ENCODE measurements at places on chromosomes 12 and 14.

DNA sequence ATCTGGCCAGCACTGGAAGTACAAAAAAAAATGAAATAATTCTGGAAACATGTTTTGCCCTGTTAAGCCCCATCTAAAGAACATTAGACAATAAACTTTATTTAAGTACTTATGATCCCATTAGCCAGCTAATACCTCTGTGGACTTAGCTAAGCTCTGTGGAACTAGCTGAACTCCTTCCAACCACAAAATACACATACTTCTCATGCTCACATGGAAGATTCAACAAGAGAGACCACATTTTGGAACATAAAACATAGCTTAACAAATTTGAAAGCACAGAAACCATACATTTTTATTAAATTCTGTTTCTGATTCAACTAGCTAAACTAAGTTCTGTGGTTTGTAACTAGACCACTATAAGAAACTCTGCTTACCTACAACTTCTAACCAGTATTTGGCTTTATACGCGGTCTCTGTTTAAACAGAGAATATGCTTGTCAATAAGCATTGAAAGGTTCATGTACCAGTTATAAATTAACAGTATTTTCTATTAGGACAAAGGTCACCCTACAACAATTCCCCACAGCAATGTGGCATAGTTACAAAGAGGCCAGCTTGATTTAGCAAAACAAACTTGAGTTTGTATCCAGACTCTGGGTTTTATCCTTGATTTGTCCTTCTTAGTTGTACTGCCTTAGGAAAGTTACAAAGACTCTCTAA, 300.1 kb downstream of the C12orf50 start:
- no peak for DNase-seq

- DNase-seq: no peak
Observed at GRCh38 chr14:47207617-47208016, 467.8 kb downstream of the MDGA2 start.

- DNase-seq: no peak
Observed at GRCh38 chr12:68225576-68226476, at the start of gene IL26. IL26 (minus strand) TSS chr12:68225810; CDS start chr12:68225756, 54 bp downstream.

- DNase-seq: peak; percentile 73
Observed at GRCh38 chr12:80412343-80412953, 31.6 kb upstream of the PTPRQ start.

- DNase-seq: no peak
Observed at GRCh38 chr12:76929499-76929898, 50.7 kb upstream of the CSRP2 start.

GRCh38 chr12:117507548-117507947, 146.1 kb upstream of the NOS1 start:
- DNase-seq: no peak

- DNase-seq: no peak
Observed at GRCh38 chr12:33654313-33654712, 214.7 kb upstream of the SYT10 start.

GRCh38 chr12:41563051-41563450, 374.9 kb downstream of the PDZRN4 start:
- no peak for DNase-seq

- no peak for DNase-seq
Observed at GRCh38 chr12:100435957-100436356, 37.7 kb upstream of the NR1H4 start.

DNA sequence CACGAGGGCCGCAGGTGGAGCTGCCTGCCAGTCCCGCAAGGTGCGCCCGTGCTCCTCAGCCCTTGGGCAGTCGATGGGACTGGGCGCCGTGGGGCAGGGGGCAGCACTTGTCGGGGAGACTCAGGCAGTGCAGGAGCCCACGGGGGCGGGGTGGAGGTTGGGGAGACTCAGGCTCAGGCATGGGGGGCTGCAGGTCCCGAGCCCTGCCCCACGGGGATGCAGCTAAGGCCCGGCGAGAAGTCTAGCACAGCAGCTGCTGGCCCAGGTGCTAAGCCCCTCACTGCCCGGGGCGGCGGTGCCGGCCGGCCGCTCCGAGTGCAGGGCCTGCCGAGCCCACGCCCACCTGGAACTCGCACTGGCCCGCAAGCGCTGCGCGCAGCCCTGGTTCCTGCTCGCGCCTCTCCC, 39.2 kb upstream of the P2RX7 start:
- no peak for DNase-seq

- no peak for DNase-seq
Observed at GRCh38 chr12:97461553-97461952, 1.1 kb upstream of the RMST start.

- DNase-seq: no peak
Observed at GRCh38 chr12:1530592-1531152, 63.7 kb downstream of the FBXL14 start.

DNA sequence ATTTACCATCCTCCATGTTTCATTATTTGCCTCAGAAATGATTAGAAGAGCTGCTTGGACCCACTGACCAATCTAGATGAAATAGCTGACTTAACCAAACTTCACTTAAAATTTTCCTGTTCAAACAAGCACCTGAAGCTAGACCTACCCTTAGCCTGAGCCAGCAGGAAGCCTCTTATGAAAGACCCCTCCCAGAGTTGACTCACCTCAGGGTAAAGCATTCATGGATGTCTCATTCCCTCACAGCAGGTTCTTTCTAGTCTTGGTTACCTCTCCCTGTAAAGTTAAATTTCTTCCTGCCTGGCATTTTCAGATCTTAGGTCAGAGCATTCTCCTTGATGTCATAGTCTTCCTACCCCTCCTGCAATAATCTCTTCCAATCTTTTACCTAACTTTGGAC, 1209.8 kb downstream of the FLRT2 start:
- DNase-seq: no peak

- DNase-seq: peak; percentile 94
Observed at GRCh38 chr12:57127726-57128518, at the start of gene LRP1. LRP1 (plus strand) TSS chr12:57128483; CDS start chr12:57128965, 482 bp downstream.

- peak; percentile 80 for DNase-seq
Observed at GRCh38 chr12:121581686-121582429, 1.0 kb upstream of the KDM2B start.

DNA sequence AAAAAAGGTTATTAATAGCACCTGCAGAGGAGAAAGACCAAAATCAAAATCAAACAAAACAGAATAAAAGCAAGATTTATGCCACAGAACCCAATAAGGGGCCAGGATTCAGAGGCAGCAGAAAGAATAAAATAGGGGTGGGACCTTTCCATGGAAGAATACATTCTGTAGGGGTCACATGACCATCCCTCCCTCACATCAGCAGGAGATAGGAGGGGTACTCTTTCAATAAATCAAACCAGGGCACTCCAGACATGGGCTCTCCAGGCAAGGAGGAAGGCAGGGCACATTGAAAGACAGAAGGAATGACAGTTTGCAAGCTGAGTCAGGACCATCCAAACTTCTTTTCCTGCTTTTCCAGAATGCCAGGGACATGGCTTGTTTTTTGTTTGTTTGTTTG, 39.8 kb downstream of the OTX2 start:
- DNase-seq: no peak

- no peak for DNase-seq
Observed at GRCh38 chr12:67929384-67929772, 59.9 kb upstream of the IFNG-AS1 start.

DNA sequence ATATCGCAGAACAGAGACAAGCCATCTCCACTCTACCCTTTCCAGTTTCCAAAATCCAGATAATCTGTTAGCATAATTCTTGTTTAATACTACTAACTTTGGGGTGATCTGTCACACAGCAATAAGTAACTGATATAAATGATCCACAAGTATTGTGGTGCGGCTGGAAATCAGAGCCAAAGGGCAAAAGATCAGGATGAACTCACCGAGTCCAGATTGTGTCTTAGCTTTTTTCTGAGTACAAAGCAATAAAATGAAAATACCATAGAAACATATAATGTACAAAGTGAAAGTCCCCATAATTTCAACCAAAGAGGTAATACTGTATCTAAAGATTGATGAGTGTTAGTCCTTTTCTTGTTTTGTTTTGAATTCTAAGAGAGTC, 17.4 kb downstream of the HECTD1 start:
- no peak for DNase-seq

DNA sequence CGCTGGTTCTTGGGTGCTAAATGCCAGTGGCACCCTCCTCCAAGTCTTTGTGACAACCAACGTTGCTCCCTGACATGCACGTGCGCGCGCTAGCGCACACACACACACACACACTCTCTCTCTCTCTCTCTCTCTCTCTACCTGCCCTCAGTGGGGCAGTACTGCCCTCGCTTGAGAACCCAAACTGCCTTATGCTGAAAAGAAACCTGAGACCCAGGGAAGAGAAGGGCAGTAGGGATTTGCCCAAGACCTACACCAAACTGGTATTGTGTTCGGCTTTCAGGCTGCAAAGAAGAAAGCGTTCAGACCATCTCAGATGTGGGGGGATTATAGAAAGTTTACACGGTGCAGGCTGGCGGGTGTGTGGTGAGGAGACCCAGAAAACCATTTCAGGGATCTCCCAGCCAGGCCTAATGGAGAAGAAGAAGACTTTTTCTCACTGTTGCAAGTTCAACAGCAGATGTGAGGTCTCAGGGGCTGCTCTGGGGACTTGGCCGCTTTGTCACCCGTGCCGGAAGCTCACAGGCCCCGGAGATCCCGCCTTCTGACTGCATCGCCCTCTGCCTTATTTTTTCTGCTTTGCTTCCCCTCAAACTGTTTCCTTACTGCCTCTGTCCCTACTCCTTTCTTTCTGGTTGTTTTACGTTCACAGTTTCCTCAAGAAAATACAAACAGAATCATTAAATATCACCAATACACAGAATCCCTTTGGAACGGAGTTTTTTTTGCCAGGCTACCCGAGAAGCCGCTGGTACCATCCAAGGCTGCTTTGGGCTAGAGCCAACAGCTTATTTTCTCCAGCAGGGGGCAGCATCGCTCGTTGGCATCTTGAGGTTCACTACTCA, 82.4 kb downstream of the PPM1A start:
- DNase-seq: peak; percentile 20

- no peak for DNase-seq
Observed at GRCh38 chr14:70096866-70097265, 91.9 kb downstream of the SLC8A3 start.

- no peak for DNase-seq
Observed at GRCh38 chr14:31568161-31568560, 7.0 kb downstream of the NUBPL start.

GRCh38 chr12:108174641-108175040, 45.6 kb downstream of the WSCD2 start:
- DNase-seq: no peak

DNA sequence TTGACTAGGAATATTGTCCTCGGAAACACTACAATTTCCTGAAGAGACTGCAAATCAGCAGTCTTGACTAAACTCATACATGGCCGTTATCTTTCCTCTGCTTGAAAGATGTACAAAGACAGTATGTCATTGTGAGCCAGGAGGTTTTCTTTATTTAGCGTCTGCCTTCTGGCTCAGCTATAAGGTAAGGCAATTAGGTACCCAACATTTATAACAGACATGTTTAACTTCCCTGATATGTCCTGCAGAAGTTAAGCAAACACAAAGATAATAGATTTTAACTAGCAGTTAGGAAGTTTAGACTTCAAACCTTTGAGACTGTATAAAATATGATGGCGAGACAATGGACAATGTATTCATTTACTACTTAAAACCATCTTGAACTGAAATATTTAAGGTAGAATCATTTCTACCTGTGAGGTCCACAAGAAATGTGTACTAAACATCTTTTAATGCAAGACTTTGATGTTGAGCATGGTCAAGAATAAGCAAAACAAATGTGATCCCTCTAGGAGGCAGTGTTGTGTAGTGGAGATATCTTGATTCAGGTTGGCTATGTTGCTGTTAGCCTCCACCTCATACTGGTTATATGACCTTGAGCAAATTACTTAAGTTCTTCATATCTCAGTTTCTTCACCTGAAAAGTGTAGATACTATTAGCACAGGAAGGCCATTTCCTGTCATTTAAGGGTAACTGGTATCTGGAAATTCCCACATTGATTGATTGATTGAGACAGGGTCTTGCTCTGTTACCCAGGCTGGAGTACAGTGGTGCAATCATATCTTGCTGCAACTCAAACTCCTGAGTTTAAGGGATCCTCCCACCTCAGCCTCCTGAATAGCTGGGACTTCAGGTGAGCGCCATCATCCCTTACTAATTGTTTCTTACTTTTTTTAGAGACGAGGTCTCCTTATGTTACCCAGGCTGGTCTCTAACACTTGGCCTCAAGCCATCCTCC, 96.3 kb upstream of the EEA1 start:
- DNase-seq: peak; percentile 15

GRCh38 chr12:103810111-103810510, 30.9 kb downstream of the NT5DC3 start:
- no peak for DNase-seq

DNA sequence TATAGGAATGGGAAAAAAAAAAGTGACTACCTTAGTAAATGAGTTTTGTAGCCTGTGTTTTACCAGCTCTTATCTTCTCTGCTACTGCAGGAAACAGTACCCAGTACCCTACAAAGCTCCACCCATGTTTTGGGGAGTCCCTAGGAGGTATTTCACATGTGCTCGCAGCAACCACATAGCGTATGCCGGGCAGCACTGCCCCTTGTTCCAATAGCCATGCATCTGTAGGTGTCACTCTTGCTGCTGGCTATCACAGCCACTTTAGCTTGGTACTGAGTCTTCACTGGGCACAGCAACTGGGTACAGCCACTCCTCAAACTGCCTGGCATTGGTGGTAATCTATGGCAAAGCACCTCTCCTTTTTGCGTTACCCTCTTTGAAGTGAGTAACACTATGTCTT, 2.0 kb upstream of the MDM1 start:
- DNase-seq: no peak

- no peak for DNase-seq
Observed at GRCh38 chr12:42565633-42566032, 23.9 kb downstream of the PRICKLE1 start.

DNA sequence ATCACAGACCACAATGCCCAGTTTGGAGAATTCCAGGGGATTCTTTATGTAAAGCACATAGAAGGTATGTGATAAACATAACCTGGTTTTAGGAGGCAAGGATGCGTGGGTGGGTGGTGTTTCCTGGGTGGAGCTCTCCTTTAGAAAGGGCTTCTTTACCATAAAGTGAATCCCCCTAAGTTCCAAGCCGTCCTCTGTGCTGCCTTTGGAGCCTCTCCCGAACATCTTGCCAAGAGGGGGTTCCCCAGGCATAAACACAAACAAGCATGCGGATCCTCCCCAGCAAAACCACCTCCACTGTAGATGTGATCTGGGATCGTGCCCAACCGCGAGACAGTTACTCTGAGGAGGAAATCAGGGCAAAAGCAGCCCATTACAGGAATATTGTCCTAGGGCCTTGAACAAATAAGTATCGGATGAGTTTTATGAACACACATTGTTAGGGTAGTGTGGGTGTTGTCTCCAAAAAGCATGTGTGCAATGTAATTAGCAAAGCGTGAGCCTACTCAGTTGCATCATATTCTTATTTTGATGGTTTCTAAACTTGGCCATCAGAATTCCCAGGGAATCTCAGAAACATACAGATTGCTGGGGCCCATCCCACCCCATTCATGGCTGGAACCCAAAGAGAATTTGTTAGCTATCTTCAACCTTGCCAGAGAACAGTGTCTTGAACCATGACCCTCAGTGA, 48.8 kb upstream of the CORO1C start:
- DNase-seq: no peak

DNA sequence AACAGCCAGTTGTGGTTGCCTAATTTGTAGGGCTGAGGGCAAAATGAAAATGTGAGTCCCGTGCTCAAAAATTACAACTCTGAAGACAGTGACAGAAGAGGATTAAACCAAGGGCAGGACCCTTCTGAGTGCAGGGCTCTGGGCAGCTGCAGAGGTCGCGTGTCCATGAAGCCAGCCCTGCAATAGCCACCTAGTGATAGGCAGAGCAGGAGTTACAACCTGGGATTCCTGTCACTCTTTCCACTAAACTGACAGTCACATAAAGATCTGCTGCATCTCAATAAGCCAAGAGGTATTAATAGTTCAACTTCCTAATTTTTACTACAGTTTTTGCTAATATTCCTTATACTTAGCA, 94.1 kb downstream of the SLC2A13 start:
- DNase-seq: no peak

- DNase-seq: no peak
Observed at GRCh38 chr14:24285351-24285750, 14.0 kb upstream of the RABGGTA start.

Data from G401 (cell line).